ENCODE measurements at places on chromosomes 11 and 22. TPM values are rescaled to one million over a fixed set of nuclear protein-coding genes. Genes with fewer than 3 reads are reported as not detected.

DNA sequence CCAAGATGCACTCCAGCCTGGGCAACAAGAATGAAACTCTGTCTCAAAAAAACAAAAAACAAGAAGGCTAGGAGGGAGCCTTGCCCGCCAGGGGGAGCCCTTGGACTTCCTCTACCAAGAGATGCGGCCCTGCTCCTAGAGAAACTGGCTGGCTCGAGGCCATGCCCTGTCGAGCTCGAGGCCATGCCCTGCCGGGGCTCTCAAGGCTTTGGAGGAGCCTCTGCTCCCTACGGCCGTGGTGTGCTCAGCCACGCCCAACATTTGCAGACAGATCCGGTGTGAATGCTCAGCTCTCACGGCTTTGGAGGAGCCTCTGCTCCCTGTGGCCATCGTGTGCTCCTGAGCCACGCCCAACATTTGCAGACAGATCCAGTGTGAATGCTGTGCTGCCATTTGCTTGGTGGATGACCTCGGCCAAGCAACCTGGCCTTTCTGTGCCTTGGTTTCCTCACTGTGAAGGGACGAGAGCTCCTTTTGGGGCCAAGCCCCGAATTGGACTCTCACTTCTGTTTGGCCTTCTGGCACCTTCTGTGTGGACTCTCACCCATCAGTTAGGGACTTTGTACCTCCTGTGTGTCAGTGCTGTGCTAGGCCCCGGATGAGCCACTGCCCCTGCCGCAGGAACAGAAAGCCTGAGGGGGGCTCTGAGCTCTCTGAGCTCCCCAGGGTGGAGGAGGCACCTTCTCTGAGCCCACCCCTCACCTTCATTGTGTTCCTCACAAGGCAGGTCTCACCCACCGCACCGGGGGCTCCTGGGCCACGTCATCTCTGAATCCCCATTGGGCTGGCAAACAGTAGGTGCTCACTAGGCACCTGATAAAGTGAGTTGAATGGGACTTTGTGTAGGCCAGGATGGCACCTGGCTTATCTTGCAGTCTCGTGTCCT, 14.1 kb downstream of the C11orf24 start:
- peak overlapping the region; percentile 63 for H3K4me3 ChIP-seq
- H3K36me3 ChIP-seq, result peaks cover 15% of the 10 kb centered on the region
- peak overlapping the region; percentile 54 for H3K27ac ChIP-seq
- H3K4me1 ChIP-seq, result peaks cover 22% of the 10 kb centered on the region

DNA sequence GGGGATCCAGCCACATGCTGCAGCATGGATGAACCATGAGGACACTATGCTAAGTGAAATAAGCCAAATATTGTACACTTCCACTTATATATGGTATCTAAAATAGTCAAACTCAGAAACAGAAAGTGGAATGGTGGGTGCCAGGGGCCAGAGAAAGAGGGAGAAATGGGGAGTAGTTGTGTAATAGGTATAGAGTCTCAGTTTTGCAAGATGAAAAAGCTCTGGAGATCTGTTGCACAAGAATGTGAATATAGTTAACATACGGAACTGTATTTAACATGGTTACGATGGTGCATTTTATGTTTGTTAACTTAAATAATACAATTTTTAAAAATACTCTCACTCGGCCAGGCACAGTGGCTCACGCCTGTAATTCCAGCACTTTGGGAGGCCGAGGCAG, 21.2 kb downstream of the GDPD5 start:
- no peaks in the 10 kb centered on the region for H3K36me3 ChIP-seq
- peaks cover 9% of the 10 kb centered on the region for H3K27me3 ChIP-seq
- peaks cover 25% of the 10 kb centered on the region for H3K4me1 ChIP-seq
- DNase-seq, result no peak
- H3K27ac ChIP-seq, result no peak overlapping the region
- H3K4me3 ChIP-seq, result no peak overlapping the region

DNA sequence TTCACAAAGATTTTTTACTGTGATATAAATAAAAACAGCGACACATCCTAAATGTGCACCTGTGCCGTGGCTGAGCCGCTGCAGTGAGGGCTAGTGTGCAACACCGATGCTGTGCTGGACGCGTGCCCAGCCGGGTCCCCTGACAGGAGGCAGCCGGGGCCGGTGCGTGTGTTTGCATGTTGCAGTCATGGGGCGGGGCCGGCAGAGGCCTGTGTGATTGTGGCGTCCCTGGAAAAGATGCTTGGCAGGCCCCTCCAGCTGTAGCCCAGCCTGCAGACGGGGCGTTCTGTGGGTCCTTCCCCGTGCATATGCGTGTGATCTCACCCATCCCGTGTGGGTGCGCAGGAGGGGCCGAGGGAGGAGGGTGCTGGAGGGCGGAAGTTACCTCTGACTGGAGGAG, 30.6 kb downstream of the MUC6 start:
- no peak for DNase-seq
- H3K4me1 ChIP-seq, result no peaks in the 10 kb centered on the region
- no peak overlapping the region for H3K27ac ChIP-seq
- H3K4me3 ChIP-seq, result no peak overlapping the region
- peaks cover 6% of the 10 kb centered on the region for H3K27me3 ChIP-seq

DNA sequence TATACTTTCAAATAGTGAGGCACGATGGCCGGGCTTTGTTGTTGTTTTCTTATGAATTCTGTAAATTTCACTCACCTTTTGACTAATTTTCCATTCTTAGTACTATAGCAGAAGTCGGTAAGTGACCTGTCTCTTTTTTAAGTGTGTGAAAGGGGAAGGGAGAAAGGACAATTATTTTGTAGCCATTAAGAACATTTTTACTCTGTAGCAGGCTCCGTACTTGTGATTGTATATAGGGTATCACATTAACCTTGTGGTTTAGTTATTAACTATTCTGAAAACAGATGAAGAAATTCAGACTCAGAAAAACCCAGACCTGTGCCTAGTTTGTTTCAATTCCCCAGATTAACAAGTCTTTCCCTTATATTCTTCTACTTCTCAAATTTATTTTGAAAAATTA, 78.7 kb downstream of the CASP12 start:
- H3K36me3 ChIP-seq, result no peaks in the 10 kb centered on the region
- H3K4me3 ChIP-seq, result peak overlapping the region; percentile 26
- H3K4me1 ChIP-seq, result peaks cover 8% of the 10 kb centered on the region
- H3K27me3 ChIP-seq, result no peaks in the 10 kb centered on the region
- no peak overlapping the region for H3K27ac ChIP-seq

DNA sequence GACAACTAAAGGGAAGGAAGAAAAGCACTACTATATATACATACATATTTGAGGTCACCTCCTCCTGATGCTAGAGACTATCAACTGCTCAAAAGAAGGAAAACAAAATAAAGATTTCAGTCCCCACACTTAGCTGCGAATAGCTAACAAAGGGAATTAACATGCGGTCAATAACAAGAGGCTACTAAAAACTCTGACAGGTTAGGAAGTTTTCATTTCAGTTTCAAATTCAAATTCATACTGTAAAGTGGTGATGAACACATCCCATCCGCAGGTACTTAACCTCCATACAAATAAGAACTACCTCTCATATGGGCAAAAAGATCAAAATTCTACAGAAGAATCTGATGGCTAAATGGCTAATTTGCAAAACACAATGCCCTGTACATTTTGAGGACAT, 2.6 kb downstream of the NAP1L4 start:
- peaks cover 30% of the 10 kb centered on the region for H3K4me1 ChIP-seq
- peaks cover 1% of the 10 kb centered on the region for H3K27me3 ChIP-seq
- H3K4me3 ChIP-seq, result peak overlapping the region; percentile 97
- peaks cover 14% of the 10 kb centered on the region for H3K36me3 ChIP-seq
- DNase-seq, result no peak

GRCh38 chr11:122705396-122705795, 49.9 kb downstream of the UBASH3B start:
- H3K36me3 ChIP-seq, result peaks cover 23% of the 10 kb centered on the region
- no peak overlapping the region for H3K4me3 ChIP-seq
- peak overlapping the region; percentile 95 for H3K27ac ChIP-seq
- no peak for DNase-seq
- H3K27me3 ChIP-seq, result no peaks in the 10 kb centered on the region

DNA sequence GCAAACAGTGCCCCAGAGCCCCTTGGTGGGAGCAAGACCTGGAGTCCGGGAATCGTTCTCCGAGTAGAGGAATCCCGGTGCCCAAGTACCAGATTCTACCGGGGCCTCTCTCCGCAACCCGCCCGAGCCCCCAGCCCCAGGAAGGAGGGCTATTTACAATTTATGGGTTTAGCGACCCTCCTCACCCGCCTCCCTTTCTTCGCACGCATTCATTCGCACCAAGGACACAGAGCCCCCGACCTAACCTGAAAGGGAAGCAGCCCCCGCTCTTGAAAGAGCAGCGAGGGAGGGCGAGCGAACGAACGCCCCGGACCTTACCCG, 628 bp downstream of the LRP4 start:
- H3K27ac ChIP-seq, result peak overlapping the region; percentile 57
- DNase-seq, result no peak
- H3K4me1 ChIP-seq, result peaks cover 67% of the 10 kb centered on the region
- H3K36me3 ChIP-seq, result no peaks in the 10 kb centered on the region
- H3K27me3 ChIP-seq, result peaks cover 20% of the 10 kb centered on the region

DNA sequence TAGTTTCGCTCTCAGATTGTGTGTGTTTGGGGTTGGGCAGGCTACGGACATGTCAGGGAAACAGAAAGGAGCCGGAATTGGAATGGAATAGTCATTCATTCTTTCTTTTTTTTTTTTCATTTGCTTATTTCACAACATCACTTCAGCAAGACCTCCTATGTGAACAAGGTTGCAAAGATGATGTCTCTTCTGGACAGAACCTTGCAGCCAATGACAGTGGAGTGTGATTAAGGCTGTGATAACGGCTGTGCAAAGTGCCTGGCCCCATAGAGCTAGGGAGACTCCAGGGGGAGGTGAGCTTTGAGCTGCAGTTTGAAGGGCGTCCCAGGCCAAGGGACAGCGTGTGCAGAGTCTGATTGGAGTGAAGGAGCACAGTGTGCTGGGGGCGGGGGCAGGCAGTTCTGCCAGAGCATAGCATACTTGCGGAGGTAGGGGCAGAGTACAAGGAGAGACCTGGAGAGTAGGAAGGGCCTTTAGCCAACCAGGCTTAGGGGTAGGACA, 3.4 kb downstream of the TIGD3 start:
- DNase-seq, result no peak
- H3K4me1 ChIP-seq, result peaks cover 30% of the 10 kb centered on the region
- peaks cover 8% of the 10 kb centered on the region for H3K27me3 ChIP-seq
- H3K4me3 ChIP-seq, result no peak overlapping the region

GRCh38 chr11:124748481-124749343, 3.3 kb downstream of the VSIG2 start:
- peaks cover 18% of the 10 kb centered on the region for H3K27me3 ChIP-seq
- H3K27ac ChIP-seq, result peak overlapping the region; percentile 46
- peaks cover 44% of the 10 kb centered on the region for H3K4me1 ChIP-seq
- DNase-seq, result peak; percentile 35
- H3K36me3 ChIP-seq, result no peaks in the 10 kb centered on the region

DNA sequence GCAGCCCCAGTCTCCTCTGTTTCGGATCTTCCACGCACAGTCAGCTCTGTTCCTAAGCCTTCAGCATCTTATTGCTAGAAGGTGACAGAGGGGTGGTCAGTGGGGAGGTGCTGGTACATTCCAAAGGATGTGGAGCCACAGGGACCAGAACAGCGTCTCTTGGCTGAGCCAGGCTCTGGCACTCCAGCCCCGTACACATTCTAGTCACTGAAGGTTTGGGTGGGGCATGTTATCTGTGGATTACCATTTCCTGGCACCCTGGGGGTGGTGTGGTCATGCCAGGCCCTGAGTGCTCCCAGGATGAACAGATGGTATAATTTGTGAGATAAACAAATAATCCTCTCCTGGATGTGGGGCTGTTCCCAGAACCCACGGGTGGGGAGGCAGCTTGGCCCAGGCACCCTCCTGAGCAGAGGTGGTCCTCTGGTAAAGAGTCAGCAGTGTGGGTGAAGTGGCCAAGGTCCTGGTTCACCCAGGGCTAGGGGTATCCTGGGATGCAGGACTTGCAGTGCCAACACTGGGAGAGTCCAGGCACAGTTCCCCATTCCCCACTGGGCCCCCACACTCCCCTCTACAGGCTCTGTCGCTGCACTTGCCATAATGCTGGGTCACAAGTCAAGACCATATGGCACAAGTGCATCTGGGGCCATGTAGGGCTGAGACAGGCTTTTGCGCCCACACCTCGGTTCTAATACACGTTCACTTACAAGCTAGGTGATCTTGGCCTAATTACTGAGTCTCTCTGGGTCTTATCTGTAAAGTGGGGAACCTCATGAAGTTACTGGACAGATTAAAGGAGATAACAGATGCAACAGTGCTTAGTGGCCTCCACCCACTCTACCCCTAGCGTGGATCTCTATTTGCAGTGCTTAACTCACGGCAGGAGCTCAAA, 33.0 kb downstream of the DKK3 start:
- peaks cover 9% of the 10 kb centered on the region for H3K27me3 ChIP-seq
- H3K27ac ChIP-seq, result peak overlapping the region; percentile 98
- H3K36me3 ChIP-seq, result peaks cover 52% of the 10 kb centered on the region
- H3K4me3 ChIP-seq, result peak overlapping the region; percentile 82
- DNase-seq, result no peak

- DNase-seq, result no peak
- H3K4me1 ChIP-seq, result peaks cover 36% of the 10 kb centered on the region
- H3K36me3 ChIP-seq, result peaks cover 27% of the 10 kb centered on the region
These were observed 10.9 kb upstream of the TSKU start for GRCh38 chr11:76772100-76772782.

DNA sequence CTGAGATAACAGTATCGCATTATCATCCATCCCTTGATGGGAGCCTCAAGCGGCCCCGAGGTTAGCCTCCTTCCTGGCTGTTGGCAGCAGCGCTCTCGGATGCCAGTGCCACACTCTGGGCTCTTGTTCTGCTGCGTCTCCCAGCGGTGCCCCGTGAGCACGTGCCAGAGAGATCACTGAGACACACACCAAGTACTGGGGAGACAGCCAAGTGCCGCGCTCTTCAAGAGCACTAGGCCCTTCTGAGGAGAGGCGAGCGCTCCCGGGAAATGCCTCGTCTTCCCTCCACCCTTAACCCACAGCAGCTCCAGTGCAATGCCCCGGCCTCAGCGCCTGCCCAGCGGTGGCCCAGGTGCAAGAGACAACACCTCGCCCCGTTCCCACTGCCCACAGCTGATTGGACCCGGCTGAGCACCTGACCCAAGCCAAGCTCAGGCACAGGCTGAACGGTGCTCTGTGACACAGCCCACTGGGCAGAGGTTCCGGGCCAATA, 248.3 kb upstream of the NARS2 start:
- H3K4me3 ChIP-seq, result no peak overlapping the region
- no peak overlapping the region for H3K27ac ChIP-seq
- DNase-seq, result no peak

DNA sequence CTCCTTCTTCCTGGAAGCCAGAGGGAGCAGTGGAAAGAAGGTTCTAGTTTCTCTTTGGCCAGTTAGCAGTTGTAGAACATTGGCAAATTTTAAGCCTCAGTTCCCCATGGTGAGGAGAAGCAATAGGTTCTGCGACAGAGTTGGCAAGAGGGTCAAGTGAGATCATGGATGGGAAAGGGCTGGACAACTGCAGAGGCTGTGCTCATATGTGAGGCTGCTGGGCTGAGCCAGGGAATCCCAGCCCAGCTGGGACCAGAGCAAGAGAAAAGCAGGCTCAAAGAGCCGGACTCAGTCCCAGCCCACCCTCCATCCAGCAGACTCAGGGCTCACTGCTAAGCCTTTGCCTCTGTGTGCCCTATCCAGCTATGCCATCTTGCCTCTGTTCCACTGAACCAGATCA, 66.8 kb upstream of the MYOD1 start:
- H3K27ac ChIP-seq, result no peak overlapping the region
- H3K27me3 ChIP-seq, result peaks cover 10% of the 10 kb centered on the region
- H3K36me3 ChIP-seq, result 0 out of 2 replicates have a peak, but pooled peaks cover 10% of the 10 kb centered on the region
- no peak for DNase-seq
- peaks cover 21% of the 10 kb centered on the region for H3K4me1 ChIP-seq

- H3K4me3 ChIP-seq, result no peak overlapping the region
- no peaks in the 10 kb centered on the region for H3K4me1 ChIP-seq
- H3K27ac ChIP-seq, result no peak overlapping the region
These were observed 90.6 kb downstream of the LARGE1 start for GRCh38 chr22:33829546-33830280.

CHRDL2 gene
- total RNA-seq, result not detected

NXPE4 gene
- total RNA-seq, result not detected

CFAP68 gene
- total RNA-seq, result 11.1 TPM

CST6 gene
- 1.1 TPM for total RNA-seq

Data from HFFc6 (cell line).